NCI-H1105 treated with DMSO at 0.1 percent for 48 hours (cell line): ENCODE measurements at places on chromosomes 11 and 22.

GRCh38 chr11:96272529-96273222, 70.3 kb downstream of the MAML2 start:
- DNase-seq, result no peak

DNA sequence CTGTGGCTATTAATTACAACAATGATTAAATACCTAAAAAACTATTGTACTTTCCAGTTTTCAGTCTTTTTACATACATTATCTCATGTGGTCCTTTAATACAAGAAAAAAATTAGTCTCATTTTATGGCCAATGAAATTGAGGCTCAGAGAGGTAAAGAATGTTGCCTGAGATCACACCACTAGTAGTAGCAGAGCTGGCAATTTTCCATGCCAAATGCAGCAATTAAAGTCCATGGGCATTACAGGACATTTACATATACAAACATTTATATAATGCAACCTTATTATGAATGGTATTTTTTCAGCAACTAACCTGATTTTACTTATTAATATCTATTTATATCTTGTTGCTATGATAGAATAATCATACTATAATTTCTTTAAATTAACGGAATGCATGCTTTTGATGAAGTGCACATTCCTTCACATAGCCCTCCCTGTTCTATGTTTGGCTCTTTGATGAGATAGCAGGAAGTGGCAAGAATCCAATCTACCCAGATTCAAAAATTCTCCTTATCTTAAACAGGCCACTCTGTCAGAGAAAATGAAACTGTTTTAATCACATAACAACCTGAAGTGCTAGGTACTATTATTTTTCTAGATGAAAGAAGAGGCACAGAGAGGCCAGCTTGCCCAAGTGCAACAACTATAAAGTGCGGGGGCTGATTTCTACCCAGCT, 120.9 kb upstream of the LDLRAD3 start:
- peak; percentile 5 for DNase-seq

DNA sequence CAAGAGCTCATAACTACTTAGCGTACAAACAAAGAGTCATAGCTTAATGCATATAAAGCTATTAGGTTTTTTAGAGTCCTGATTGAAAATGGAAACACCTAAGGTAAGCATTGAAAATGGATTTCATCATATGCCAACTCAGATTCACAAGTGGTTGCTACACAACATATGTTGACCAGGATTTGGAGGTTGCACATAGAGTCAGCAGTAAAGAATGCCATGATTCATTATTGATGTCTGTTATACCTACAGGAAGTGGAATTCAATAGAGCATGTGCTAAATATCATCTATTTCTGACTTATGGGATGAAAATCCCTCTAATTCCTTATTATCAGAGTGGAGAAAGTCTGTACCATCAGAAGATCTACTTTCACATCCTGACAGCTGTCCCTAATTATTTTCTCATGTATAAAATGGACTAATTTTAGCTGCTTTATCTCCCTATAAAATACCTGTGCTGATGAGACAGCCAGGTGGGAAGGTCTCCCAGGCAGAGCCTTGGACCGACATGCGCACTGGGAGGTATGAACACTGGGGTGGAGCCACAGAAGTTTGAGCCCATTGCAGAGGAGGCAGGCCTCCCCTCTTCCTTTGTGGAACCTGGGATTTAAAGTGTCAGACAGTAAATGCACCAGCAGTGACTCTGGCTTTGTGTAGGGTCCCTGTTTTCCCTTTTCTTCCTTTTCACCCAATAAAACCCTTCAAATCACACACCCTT, 204.2 kb downstream of the AASDHPPT start:
- no peak for DNase-seq

- DNase-seq, result no peak
Measured at GRCh38 chr11:115269191-115269950, 234.8 kb downstream of the CADM1 start.

DNA sequence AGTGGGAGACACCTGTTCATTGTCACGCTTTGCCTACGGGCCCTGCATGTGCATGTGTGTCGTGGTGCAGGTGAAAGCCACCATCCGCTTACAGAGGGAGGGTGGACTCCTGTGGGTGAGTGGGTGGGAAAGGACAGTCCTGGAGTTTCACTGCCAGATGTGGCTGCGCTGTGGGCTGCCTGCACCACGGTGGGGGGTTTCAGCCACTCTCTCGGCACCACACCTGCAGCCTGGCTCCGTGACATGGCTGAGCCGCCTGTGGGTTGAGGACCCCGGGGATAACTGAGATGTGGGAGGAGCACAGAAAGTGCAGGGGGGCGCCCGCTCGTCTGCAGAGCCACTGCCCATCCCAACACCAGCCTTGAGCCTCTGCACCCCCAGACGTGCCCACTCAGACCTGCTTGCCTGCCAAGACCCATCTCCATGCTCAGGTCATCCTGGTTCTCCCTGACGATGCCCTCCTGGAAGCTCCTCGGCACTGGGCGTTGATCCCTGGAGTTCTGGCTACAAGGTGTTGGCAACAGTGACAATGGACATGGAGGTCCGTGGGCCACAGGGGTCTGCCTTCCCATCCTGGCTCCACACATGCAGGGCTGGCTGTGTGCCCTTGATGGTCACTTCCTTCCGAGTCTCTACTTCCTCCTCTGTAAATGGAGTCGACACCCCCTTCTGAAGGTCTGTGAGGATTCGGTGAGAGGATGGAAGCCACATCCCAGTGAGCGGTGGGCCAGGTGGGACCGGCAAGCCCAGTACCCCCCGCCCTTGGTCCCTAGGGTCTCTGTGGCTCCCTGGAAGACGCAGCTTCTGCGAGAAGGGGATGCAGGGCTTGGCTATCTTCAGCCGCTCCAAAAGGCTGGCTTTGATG, 1007.0 kb downstream of the BRD1 start:
- no peak for DNase-seq
